WERI-Rb-1 (cell line): ENCODE measurements at places on chromosomes 7 and 10.

DNA sequence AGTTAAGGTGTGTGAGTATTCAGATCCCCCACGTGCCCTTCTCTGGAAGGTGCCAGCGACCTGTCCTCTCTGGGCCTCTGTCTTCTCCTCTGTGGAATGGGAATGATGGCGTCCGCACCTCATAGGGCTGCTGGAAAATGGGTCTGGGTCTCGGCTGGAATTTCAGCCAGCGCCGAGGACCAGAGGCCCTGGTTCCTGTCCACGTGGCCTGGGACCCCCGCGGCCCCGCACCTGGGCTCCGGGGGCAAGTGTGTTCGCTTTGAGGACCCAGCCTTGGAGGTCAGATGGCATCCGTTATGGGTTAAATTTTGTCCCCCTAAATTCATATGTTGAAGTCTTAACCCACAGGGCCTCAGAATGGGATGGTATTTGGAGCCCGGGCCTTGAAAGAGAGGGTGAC is 32.6 kb upstream of the PSMG3 start:
- DNase-seq: no peak

DNA sequence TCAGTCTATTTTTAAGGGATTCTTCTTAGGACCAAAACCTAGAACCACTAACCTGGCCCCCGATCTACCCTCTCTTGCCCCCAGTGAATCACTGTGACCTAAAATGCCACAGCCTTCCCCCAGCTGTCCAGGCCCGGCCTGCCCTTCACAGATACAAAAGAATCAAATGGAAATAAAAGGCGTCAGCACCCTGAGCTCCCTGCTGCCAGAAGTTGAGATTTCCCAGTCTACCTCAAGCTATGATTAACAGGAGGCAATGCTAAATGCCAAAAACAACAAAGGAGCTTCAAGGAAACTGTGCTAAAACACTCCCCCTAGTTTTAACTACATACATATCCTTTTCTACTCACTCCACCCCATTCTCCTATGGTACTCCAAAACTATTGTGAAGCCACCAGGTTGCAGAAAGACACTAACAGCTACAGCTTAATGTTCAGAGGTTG is 67.8 kb downstream of the GSAP start:
- DNase-seq: no peak

- DNase-seq: no peak
Observed at GRCh38 chr7:47580175-47580706, 1.7 kb downstream of the TNS3 start.

DNA sequence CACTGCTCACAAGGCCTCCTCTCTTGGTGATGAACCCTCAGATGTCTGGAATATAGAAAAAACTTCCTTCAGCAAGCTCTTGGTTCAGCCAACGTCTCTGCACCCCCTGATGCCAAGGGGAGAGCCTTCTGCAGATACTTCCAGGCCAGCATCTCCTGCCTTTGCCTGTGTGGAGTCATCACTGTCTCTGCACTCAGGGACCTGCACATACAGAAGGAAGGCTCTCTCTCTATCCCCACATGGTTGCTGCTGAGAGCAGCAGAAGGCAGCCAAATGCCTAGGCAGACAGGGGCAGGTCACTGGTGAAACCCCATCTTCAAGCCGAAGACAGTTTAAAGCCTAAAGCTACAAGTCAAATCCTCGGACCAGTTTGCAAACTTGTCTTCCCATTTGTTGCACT is 137.6 kb downstream of the WDR11 start:
- no peak for DNase-seq

GRCh38 chr7:78587443-78588044 is 789.0 kb downstream of the PHTF2 start:
- peak; percentile 9 for DNase-seq

DNA sequence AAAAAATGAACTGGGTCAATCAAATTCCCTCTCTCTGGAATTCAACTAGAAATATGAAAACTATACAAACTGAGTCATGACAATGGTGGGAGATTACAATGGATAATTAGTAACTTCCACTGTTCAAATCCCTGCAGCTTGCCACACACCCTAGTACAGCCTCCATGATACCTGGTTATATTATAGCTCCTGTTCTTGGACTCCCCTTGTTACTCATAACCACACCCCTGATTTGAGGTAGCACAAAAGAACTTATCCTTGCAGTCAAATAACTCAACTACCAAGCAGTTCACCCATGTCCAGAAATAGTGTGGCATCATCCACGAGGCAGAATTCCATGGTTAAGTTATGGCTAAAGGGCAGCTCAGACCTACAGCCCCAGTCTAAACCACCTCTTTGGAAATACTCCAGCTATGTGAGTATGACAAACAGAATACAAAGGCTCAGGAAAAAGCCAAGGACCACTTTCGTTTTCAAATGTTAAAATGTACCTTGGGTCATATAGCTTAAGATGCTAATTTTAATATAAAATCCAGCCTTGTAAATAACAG is 164.7 kb downstream of the CPEB3 start:
- DNase-seq: no peak

DNA sequence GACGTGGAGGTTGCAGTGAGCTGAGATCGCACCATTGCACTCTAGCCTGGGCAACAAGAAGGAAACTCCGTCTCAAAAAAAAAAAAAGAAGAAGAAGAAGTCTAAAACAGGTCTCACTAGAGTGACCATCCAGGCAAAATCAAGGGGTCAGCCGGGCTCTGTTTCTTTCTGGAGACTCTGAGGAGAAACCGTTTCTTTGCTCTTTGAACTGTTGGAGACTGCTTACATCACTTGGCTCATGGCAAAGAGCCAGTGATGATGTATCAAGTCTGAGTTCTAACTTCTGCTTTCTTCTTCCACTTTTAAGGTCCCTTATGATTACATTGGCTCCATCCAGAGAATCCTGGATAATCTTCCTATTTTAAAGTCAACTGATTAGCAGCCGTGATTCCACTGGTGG is 306.8 kb downstream of the WDR11 start:
- no peak for DNase-seq

- DNase-seq: no peak
Observed at GRCh38 chr10:52956861-52957260, 184.3 kb upstream of the MBL2 start.

- no peak for DNase-seq
Observed at GRCh38 chr7:158760936-158761335, 56.3 kb upstream of the NCAPG2 start.

GRCh38 chr7:70953331-70953741 is 178.6 kb upstream of the GALNT17 start:
- no peak for DNase-seq

DNA sequence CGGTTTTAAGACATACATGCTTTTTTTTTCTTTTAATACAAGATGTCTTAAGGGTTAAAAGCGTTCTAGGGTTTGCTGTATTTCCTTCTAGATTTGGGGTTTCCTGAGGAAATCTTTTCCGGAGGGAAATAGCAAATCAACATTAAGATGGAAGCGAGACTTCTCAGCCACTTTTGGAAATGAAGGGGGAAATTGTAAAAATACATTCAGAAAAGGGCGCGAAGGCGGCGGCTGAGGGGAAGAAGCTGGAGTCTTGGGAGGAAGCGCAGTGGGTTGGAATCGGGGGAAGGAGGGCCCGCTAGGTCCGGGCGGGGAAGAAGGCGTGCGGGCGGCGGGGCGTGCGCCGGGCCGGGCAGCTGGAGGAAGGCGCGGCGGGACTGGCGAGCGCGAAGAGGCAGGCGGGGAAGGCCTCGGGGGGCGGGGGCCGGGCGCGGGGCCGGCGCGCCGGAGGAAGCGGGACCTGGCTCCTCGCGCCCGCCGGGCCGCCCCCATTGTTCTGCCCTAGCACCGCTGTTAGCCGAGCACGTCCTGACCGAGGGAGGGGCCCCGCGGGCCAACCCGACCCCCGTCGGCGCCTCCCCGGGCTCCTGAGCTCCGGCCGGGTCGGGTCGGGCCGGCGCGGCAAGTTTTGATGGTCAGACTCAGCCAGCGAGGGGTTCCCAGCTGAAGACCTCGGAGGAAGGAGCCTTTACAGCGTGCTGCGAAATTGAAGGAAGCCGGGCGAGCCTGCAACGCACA is 1.5 kb upstream of the SKIDA1 start:
- no peak for DNase-seq

- no peak for DNase-seq
Observed at GRCh38 chr10:62442006-62442405, 67.8 kb downstream of the ZNF365 start.

GRCh38 chr7:29592866-29593265 is 29.2 kb downstream of the PRR15 start:
- no peak for DNase-seq

DNA sequence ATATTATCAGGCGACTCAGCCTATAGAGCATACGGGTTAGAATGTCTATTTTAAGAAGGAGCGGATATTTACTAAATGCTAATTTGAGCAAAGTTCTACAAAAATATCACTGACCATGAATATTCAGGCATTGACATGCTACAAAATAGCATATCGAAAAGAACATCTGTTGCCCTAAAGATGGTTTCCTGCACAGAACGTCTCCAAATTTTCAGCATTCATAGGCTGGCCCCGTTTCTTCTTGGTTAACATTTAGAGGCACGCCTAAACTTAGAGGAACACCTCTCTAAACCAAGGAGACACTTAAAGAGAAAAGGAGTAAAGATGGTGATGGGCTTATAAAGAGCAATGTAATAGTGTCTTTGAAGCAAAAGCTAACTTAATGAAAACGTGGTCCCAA is 1.3 kb upstream of the MINPP1 start:
- no peak for DNase-seq

GRCh38 chr10:17528306-17528862 is 74.0 kb upstream of the ST8SIA6 start:
- DNase-seq: no peak

DNA sequence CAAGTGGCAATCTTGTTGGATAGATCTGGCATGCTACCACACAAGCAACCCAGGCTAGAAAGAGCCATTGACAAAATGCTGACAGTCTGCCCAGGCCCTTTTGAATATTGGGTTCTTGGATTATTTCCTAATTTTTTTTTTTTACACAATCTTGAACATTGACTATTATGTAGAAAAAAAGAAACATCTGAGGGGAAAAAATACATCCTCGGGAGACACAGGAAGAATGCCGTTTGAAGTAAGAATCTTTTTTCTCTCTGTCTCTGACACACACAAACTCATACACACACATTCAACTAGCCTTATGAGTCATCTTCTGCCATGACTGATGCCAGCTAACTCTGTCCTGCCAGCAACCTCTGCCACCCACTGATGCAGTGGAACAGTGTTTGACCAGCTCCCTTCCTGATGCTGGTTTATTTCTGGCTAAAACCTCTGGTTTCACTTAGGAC is 47.2 kb downstream of the SORBS1 start:
- no peak for DNase-seq

DNA sequence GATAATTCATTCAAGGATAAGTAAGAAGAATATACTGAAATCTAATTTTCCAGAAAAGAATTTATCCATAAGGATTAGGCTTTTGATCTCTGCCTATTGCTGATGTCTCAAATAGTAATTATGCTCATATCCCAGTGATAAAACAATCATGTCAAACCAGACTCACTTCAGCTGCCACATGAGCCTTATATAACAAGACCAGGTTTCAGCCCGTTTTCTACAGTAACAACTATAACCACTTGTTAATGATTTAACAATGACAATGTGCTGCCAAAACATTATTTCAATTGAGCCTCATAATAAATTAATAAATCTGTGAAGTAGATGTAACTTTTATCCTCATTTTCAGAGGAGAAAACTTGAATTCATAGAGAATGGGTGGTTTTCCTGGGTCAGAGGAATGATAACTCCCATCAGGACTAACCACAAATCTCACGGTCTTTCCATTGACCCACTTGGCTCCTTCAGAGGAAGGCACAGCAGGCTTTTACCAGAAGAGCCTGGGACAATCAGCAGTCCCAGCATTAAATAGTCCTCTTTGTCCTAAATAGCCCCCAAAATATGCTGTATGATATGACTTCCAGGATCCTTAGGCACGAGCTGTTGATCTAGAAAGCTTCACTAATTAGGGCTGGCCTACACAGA is 42.5 kb upstream of the SLIT1 start:
- DNase-seq: no peak

GRCh38 chr10:119413471-119414080 is 128.9 kb downstream of the RGS10 start:
- DNase-seq: no peak

GRCh38 chr7:158638001-158638400 is 50.4 kb upstream of the PTPRN2 start:
- no peak for DNase-seq

GRCh38 chr7:379456-380138 is 89.6 kb downstream of the FOXL3 start:
- DNase-seq: no peak

DNA sequence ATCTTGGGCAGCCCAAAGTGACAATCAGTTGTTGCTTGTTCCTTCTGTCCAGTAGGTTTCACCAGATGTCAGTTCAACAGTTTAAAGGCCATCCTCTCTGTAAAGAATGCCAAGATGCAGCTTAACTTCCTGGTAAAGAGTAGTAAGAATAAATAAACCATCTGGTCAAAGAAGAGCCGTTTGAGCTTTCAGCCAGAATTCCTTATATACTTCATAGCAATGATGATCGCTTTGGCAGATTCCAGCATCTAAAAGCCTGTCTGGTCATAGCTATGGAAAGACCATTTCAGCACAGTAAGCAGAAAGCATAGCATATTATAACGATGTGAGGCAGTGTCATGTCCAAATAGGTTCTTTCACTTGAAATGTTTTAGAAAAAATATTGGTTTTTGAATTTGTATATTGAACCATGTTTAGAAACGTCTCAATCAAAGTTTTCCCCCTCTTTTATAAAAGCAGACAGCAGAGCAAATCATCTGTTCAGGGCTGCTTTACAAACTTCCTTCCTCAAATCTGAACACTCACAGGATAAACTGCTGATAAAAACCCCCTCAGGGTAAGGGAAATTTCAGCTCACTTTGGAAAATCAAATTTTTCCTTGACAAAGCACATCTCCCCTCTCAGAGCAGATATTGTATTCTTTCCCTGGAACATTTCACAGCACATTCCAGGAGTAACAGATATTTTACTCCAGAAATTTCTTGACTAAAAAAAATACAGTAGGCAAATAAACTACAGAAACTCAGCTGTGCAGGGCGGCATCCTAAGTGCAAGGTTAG is 184.1 kb downstream of the NOC3L start:
- no peak for DNase-seq

DNA sequence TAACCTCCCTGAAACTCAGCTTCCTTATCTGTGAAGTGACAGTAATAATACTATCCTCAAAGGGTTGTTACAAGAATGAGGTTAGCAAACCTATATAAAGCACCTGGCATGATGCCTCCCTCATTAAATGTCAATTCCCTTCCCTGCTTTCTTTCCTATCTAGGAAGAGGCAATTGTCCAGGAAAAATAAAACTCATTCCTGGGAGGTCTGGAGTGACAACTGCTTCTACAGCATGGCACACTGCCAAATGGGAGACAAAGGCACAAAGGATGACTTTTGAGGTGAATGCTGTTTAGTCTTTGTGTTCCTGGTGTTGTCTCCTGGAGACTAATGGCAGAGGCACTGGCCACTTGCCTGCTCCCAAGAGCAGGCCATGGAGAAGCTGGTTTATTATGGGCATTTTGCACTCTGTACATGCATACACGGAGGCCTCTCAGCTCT is 32.2 kb upstream of the PDE1C start:
- DNase-seq: no peak

- DNase-seq: no peak
Observed at GRCh38 chr10:5782174-5782573, 31.1 kb downstream of the GDI2 start.

- no peak for DNase-seq
Observed at GRCh38 chr7:120164-120991, 72.0 kb upstream of the FAM20C start.
